ENCODE measurements at places on chromosomes 7 and 10.
A peak's percentile ranks its signal among the peaks of the same experiment; 100 is the strongest.

DNA sequence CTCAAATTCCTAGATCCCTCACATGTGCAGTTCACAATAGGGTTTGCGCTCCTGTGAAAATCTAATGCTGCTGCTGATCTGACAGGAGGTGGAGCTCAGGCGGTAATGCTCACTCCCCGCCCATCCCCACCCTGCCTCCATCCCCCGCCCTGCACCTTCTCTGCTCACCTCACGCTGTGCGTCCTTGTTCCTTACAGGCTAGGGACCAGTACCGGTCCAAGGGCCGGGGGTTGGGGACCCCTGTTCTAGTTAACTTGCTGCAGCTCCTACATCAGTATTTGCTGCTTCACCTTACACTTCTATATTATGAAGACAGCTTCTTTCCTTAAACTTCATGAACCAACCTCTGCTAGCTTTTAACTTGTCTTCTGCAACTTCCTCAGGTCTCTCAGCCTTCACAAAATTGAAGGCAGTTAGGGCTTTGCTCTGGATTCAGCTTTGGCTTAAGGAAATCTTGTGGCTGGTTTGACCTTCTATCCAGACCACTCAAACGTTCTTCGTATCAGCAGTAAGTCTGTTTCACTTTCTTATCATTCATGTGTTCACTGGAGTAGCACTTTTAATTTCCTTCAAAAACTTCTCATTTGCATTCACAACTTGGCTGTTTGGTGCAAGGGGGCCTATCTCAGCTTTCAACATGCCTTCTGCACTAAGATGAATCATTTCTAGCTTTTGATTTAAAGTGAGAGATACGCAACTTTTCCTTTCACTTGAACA is 1.7 kb upstream of the TNKS2 start:
- peak; percentile 51 for DNase-seq

DNA sequence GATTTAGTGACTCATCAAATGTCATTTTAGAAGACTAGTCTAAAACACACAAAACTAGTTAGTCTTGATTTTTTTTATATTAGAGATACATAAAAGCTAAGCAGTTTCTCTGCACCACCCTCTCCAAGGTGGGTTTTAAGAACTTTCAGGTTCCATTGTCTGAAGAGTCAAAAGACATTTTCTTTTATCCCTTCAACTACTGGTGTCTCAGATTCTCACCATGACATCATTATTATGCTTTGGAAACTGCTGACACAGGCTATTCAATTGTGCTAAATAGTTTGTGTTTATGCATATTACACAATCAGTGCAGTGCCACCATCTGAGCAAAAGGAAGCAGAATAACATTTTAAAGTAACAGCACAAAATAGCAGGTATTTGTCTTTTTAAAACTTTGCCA is 52.2 kb downstream of the IGF2BP3 start:
- DNase-seq = no peak

DNA sequence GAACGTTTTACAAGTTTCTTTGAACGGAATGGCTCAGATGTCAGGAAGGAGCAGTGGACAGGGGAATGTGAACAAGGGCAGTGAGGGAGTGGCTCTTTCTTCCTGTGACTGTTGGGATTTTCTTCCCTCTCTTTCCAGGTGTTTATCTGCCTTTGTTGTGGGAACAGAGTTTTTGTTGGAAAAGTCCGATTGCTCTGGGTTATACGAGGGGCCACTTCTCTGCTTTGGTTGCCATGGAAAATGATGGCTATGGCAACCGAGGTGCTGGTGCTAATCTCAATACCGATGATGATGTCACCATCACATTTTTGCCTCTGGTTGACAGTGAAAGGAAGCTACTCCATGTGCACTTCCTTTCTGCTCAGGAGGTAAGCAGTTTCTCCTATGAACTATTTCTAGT is 41.4 kb downstream of the ZRANB1 start:
- no peak for DNase-seq

- no peak for DNase-seq
Measured at GRCh38 chr7:1289666-1290025, 57.0 kb downstream of the UNCX start.

DNA sequence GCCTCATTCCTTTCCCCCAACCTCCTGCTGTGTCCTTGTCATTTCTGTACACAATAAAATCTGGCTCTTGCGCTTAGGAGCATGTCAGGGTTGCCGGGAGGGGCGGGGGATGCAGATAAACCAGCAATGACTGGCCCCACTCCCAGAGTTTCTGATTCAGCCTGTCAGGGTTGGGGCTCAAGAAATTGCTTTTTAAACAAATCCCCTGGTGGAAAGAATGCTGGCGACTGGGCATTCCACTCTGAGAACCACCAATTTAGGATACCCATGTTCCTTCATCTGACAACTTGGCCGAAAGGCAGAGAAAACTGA is 376.4 kb downstream of the TCERG1L start:
- DNase-seq = no peak

GRCh38 chr10:102121739-102122372 is 1.7 kb upstream of the LDB1 start:
- DNase-seq = no peak

DNA sequence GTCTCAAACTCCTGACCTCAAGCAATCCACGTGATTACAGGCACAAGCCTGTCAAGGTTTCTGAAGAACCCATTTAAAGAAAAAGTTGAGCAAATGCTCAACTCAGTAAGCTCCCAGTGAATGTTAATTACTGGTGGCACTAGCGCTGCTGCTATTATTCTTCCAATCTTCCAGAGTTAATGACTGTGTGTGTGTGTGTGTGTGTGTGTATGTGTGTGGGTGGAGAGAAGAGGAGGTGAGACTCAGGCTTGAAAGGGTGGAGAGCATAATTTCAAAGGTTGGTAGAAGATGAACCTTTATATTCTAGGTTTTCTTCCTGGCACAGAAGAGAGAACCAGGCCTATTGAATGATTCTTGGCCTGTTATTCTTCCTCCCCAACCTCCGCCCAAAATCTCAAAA is 11.6 kb upstream of the NPVF start:
- DNase-seq = no peak

DNA sequence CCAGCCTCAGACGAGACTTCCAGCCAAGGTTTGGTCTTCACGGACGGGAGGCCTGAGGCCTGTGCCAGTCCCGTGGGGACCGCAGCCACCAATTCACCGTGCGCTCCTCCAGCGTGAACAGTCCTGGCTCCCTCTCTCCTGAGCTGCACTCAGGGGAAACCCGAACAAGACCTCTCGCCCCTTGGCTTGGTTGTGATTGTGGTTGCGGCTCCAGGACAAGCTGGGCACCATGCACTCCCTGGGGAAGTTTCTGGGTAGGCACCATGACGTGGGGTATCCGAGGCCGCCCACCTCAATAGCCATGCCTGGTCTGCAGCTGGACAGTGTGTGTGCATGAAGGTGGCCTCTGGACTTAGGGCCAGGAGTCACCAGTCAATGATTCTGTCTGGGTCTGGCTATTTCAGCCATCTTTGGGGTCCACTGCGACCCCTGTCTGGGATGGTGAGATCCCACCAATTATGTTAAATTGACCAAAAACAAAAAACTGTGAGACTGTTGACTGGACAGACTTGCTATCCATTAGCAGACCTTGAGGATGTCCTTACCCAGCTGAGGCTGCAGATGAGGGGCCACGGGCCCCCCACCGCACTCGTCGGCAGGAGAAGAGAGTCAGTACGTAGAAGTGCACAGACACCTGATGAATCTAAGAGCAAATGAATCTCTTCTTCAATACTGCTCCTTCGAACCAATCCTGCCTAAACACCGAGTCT is 33.5 kb upstream of the EN2 start:
- no peak for DNase-seq

DNA sequence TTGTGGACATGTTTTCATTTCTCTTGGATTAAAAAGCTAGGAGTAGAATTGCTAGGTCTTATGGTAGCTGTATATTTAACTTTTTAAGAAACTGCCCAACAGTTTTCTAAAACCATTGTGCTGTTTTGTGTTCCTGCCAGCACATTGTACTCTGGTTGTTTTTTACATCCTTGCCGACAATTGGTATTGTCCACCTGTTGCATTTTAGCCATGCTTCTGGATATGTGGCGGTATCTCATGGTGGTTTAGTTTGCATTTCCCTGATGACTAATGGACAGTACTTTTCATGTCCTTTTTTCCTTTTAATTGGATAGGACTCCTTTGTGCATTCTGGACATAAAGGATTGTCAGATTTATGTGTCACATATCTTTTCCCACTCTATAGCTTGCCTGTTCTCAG is 45.5 kb downstream of the STK17A start:
- DNase-seq = no peak

DNA sequence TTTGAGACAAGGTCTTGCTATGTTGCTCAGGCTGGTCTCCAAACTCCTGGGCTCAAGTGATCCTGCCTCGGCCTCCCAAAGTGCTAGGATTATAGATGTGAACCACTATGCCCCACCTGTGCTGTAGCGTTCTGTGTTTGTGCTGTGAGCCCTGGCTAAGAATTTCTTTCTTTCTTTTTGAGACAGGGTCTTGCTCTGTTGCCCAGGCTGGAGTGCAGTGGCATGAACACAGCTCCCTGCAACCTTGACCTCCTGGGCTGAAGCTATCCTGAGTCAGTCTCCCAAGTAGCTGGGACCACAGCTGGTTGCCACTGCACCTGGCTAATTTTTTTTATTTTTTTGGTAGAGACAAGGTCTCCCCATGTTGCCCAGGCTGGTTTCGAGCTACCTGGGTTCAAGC is 11.4 kb downstream of the TSPAN13 start:
- DNase-seq = no peak

DNA sequence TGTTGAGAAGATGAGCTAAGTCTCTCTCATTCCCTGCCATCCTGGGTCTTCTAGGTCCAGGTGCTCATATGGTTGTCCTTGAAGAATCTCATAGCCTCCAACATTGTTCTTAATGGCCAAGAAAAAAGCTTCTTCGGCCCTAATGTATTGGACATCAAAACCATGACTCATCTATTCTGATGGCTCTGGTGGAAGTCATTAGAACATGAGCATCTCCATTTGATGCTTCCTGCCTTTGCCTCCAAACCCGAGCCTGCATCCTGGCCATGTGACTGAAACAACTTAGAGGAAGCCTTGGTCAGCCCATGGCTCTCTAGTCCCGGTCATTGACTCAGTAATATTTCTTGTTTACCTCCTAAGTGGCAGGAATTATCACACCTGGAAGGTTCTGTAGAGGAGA is 264.1 kb upstream of the FZD8 start:
- DNase-seq = no peak

DNA sequence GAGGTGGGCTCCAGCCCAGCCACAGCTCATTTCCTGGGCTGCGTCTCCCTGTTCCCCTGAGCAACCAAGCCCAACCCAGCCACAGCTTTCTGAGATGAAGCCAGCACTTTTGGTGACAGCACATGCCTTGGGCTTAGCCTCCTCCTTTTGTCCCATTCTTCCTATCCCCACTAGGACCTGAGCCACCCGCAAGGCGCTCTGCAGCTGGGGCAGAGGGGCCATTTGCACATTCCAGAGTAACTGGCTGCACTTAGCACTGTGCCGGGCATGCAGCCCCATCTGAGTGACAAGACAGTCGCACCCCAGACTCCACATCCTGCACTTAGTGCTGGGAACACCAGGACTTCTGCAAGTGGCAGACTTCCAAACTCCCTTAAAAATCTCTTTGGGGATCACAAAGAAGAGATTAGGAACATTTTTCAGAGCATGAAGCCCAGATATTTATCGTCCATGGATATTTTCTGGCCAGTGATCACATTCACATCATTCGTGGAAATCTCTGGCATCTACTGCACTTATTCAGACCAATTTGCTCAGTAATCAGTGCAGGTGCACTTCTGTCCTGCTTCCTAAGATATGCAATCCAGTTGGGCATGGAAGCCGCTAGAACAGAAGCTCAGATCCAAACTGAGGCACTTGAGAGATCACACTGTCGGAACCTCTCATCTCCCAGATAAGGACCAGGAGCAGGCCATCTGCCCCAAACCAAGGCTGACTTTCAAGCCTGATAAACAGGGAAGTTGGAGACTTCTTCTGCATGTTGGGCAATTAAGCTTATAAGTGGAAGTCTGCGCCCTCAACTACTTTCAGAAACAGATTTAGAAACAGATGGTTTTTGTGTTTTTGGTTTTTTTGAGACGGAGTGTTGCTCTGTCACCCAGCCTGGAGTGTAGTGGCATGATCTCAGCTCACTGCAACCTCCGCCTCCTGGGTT is 26.4 kb downstream of the CHST15 start:
- DNase-seq = no peak

GRCh38 chr7:46169384-46169755 is 248.3 kb upstream of the IGFBP3 start:
- DNase-seq = no peak

GRCh38 chr7:139981511-139981895 is 81.2 kb downstream of the PARP12 start:
- no peak for DNase-seq

- DNase-seq = no peak
Measured at GRCh38 chr10:65342245-65342644, 1583.6 kb upstream of the LRRTM3 start.

GRCh38 chr10:14146501-14146900 is 184.2 kb downstream of the FRMD4A start:
- DNase-seq = no peak

DNA sequence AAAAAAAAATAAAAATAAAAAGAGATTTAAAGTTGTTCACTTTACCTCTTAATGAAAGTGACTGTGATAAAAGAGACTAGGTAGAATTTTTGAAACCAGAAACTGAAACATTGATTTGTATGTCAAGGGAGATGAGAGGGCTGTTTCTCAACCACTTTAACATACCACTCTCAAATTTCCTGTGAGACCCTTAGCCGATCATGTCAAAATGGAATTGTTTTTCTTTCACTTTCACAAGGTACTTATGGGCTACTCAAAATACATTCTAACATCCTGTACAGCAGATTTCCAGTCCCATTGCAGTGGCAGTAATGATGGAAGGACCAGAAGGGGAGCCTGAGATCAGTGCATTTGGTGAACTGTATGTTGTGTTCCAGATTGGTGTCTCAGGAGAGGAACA is 261.2 kb downstream of the PPP1R3A start:
- no peak for DNase-seq

GRCh38 chr7:35430547-35431153 is 176.8 kb upstream of the TBX20 start:
- no peak for DNase-seq

DNA sequence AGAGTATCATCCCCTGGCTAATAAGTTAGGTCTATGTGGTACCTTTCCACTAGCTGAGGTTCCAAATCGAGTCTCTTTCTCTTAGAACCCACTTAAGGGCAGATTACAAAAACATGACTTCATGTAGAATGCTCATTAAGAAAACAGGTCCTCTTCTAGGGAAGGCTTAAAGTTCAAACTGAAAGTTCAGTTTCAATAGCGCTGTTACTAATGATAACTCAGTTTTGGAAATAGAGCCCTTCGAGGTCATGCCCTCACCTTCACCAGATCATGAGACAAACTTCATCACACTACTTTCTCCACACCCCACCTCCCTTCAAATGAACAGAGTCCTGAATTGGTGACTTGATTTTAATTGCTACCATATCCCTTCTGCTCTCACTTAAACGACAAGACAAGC is 26.2 kb downstream of the HGF start:
- DNase-seq = no peak

All from CD4-positive, alpha-beta T cell treated with Interleukin-4 for 4 hours (primary cell).